Hematopoietic multipotent progenitor cell treated with erythropoietin and hydrocortisone succinate and interleukin-3 and kit ligand, for 8 days (in vitro differentiated cells): ENCODE measurements at places on chromosomes 12 and 14.

GRCh38 chr12:53147181-53147580, 33.3 kb upstream of the ZNF740 start:
- no peak for DNase-seq

DNA sequence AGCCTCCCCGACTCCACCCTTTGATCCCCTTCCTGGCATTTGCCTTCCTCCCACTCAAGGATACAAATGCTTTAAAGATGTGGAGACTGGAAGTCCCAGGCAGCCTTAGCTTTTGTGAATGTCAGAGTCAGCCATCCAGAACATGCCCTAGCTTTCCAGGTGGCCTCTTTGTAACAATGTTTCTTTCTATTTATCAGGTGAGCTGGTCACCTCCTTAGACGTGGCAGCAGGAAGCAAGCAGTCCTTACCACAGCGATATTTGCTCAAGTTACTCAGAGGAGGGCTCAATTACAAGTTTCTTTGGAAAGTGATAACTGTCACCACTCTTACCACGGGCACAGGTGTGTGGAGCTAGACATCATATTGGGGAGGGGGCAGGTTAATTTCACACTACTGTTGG, 4.9 kb downstream of the GALNT6 start:
- no peak for DNase-seq

DNA sequence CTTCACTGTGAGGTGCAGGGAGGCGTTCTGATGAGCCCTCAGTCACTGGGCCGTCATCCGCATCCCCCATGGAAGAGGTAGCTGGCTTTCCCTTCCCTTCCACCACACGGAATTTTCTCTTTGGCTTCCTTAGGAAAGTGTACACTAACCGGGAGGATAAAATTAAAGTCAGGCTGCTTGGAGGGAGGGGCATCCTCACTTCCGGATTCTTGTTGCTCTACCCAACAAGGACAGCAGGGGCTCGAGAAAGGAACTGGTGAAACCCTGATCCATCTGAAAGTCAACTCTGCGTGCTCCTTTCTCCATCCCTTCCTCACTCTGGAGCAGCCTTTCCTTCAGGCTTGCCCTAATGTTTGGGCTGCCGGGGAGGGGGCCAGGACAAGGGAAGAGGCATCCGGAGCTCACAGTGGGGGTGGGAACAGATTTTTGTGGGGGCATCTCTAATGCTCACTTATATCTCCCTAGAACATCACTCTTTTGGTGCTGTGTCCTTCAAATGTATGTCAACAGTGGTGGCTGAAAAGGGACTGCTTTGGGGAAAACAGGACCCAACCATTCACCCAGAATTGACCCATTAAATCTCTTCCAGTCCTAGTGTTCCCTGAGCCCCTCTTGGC, 101.4 kb upstream of the FKBP4 start:
- DNase-seq, result peak; percentile 83

DNA sequence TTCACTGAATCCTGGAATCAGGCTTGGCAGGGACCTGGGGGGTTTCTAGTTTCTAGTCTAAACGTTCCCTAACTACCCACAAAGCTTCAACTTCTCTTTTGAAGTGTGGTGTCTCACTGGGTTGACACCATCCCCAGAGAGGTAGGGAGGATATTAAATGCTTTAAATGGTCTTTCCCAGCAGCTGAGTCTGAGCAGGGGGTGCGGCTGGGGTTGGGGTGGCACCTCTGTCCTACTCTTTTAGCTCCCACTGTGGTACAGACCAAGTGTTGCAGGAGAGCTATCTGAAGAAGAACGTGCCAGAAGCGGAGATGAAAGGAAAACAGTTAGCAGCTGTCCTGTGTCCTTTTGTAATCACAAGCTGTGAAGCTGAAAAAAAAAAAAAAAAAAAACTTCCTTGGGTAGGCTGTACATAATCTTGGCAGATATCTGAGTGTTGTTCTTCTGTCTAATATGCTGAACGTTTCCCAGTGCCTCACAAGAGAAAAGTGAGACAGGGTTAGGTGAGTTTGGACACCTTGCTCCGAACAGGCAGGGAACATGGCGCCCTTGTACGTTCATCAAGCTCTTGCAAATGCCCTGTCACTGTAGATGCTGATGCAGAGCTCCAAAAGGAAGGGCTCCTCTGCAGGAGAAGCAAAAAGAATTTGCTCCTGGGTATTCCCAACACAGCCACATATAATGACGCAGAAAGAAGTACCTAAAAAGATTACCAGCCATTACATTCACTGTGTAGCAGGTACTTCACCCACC, 447.2 kb downstream of the APAF1 start:
- no peak for DNase-seq

GRCh38 chr12:65672441-65672840, 151.8 kb upstream of the HMGA2 start:
- no peak for DNase-seq

DNA sequence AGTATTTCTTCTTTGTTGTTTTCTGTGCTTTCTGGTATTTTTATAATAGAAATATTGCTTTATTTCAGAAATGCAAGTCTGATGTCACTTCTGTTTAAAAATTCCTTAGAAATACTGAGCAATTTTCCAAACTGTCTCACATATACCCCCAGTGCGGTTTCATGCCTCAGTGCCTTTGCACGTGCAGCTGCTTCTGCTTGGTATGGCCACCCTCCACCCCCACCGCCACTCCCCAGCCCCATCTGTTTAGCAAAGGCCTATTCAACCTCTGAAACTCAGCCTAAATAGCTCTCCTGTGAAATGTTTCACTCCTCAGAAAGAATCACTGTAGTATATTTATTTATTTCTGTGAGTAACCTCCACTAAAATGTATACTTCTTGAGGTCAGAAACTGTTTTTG, 52.3 kb downstream of the PPM1H start:
- no peak for DNase-seq

GRCh38 chr12:117679776-117680175, 289.0 kb downstream of the KSR2 start:
- no peak for DNase-seq

DNA sequence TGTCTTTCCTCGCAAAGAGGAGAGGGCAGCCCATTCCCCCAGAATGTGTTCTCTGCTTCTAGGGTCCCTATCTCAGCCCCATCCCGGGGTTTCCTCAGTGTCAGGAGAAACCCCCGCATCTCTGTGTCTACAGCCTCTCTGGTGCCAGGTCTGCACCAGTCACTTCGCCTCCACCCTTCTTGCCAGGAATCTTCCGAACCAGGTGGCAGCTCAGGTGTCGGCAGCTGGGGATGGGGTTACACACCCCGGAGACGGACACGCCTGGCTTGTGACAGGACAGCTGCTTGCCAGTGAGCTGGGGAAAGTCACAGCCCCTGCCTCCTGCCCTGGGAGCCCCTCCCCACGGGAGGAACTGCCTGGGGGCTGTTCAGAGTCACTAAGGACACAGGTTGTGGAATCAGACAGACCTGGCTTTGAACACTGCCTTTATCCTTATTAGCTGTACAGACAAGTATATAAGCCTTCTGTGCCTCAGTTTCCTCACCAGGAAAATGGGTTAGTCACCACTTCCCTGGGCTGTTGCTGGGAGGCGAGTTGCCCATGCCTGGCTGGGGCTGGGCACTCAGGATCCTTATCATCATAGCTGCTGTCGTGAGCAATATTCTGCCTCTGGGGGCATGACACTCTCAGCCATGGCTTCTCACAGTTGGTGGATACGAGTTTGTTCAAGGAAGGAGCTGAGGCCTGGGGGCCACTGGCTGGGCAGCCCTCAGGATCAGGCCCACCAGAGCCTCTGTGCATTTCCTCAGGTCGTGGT, 10.8 kb downstream of the HIP1R start:
- DNase-seq, result no peak

- DNase-seq, result no peak
Measured at GRCh38 chr14:65301862-65302539, 110.5 kb upstream of the FUT8 start.

GRCh38 chr14:75067212-75067611, 2.2 kb upstream of the ZC2HC1C start:
- no peak for DNase-seq

DNA sequence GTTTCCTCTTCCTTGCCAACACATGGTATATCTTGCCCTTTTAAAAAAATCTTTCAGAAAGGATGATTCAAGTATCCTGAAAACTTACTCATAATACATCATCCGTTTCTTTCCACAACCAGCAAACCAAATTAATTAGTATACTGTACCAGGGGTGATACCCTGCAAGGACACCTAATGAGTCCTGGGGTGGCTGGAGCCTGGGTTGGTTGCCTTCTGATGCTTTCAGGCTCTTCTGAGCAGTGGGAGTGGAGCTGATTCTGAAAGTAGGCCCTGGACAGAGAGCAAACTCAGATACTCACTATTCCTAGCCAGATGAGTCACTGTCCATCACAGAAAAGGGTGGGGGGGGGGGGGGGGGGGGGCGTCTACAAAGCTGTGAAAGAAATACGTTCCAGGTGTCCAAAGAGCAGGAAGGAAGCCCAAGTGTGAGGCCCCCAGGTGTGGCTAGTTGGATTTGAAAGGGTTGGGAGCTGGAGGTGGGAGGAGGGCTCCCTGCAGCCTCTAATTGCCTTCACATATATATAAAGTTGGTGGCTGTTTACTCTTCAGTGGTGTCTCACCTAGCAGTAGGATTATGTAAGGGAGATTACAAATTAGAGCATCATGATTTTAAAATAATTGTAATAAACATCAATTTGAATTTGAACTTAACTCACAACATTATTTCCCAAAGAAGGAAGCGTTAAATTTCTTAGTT, 36.5 kb downstream of the FBXO33 start:
- no peak for DNase-seq

DNA sequence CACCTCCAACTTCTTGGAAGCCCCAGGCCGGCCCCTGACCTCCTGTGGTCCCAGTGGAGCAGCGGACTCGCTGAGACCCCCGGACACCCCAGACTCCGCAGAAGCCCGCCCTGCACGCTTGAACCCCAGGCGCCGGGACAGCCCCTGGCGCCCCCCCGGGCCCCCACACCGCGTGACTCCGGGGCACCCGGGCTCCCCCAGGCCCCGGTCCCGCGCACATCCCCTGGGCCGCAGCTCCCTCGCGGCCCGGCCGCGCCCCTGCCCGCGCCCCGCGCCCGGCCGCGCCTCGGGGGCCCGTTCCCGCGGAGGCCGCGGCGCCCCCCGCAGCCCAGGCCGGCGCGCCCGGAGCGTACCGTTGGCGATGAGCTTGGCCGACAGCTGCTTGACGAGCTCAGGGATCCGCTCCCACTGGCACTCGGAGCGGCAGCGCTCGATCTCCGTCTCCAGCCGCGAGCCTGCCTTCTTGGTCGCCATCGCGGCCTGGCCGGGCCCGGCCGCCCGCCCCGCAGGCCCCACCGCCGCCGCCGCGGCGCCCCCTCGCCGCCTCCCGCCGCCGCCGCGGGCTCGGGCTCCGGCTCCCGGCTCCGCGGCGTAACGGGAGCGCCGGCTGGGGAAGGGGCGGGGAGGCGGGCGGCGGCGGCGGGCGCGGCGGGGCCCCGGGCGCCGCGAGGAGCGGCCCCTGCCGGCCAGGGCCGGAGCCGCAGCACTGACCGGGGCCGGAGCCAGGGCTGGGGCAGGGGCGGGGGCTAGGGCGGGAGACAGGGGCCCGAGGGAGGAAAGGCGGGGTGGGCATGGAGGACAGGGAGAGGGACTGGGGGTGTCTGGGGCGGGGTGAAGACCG, at the start of gene TTC7B:
Gene TTC7B (minus strand): TSS at position 609 of the 841 bp plus-strand sequence. CDS start 135 bp downstream, at position 474.
- DNase-seq, result no peak

DNA sequence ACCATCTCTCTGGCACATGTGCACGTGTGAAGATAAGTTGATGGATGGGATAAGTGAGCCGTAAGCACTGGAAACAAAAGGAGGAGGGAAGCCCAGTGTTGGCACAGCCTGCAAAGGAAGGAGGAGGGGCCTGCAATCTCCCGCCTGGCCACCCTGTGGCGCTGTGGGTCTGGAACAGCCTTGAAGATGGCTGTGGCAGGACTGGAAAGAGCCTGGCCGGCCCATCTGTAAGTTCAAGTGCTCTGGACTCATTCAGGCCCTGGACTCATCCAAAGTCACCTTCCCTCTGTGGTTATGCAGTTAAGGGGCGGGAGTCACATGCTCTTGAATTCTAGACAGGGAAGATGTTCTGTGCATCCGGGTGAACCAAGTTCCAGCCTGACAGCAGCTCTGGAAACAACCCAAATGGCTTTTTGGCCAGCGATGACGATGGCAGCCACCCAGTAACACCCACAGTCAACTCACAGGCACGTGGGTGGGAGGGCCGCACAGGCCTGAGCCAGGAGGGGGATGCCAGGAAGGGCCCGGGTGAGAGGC, 50.4 kb downstream of the CHGA start:
- peak; percentile 40 for DNase-seq

- no peak for DNase-seq
Measured at GRCh38 chr12:97921979-97922722, 459.5 kb downstream of the RMST start.

DNA sequence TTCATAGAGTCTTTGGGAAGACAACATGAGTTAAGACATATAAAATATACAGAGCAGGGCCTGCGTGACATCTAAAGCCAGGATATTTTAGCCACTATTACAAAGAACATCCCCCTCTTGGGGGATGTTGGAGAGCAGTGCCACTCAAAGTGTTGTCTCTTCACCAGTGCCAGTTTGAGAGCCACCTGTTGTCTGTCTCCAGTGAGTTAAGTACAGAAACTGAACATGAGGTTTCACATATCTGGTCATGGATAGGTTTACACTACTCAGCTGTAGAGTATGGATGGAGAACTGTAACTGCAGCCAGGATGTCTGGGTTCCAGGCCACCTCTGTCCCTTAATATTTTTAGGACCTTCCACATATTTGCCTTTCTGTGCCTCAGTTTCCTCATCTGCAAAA, 39.1 kb downstream of the RNFT2 start:
- DNase-seq, result no peak

GRCh38 chr14:93566065-93566693, 135.4 kb downstream of the UNC79 start:
- DNase-seq, result no peak

DNA sequence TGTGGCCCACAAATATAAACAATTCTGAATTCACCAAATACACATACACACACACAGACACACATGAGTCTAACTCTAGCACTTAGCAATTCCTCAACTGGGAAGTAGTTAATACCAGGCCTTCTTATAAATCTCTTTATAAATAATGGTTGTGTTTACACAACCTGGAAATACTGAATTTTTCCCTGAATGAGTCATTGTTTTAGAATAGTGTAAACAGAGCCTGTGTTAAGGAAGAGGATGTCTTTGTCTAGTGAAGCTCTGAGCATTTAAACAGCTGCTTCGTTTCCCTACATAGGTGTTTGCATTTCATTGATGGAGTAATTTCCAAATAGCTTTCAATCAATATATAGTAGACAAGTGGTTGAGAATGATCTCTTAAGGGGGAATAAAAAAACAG, 218.8 kb downstream of the BTG1 start:
- no peak for DNase-seq

GRCh38 chr12:108814462-108815211, 42.7 kb downstream of the SSH1 start:
- DNase-seq, result no peak
